ENCODE measurements at places on chromosomes 1 and 21.

DNA sequence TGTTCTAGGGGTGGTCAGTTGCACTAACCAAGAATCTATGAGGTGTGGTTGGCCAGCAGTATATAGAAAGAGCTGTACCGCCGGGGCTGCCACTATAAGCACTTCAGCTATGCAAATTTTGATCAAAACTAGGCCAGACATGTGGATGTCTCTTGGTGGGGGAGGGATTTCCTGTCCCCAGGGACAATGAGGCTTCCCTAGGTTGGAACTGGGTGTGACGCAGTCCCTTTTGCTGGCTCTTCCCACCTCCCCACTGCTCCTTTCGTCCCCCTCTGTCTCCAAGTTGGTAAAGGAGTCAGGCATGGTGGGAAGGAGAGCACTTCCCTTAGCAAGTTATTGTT lies 13.6 kb downstream of the SDCCAG8 start:
- DNase-seq = no peak

DNA sequence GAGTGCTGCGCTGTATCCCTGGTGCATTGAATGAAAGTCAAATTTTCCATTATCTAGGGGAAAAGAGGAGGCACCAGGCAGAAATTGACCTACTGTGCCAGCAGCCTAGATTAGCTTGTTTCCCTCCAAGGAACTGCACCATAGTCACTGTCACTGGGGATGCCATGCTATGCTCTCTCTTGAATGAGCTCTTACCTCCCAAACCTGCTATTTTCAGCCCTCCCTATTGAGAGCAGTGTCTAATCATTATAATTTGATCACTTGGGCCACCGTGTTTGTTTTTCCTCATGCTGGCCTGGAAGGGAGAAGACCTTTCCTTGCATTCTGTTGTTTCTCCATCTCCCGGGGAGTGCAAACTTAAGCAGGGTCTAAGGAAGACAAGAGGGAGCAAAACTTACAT lies 492.9 kb downstream of the SIPA1L2 start:
- no peak for DNase-seq

DNA sequence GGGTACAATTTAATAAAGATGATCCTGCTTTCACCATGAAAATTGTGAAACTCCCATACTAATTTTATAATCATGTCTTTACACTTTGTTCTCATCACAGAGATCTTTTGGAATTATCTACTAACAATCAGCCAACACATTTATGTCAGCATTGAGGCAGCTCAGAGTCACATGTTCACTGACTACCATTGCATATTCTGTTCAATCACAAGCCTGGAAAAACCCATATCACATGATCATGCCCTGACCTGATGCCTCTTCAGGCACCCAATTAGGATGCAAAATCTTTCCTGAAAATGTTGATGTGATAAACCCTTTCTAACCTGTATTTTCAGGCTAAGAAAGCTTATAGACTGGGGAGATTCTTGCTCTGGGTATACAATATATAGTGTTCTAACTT lies 21.6 kb upstream of the RASAL2 start:
- no peak for DNase-seq

- DNase-seq = no peak
Observed at GRCh38 chr1:70487459-70487815, 76.4 kb downstream of the CTH start.

GRCh38 chr1:66294707-66295370 lies 239.1 kb upstream of the SGIP1 start:
- no peak for DNase-seq

Data from retina (tissue), 1 donor.